ENCODE measurements at places on chromosomes 5 and 9. TPM values are rescaled to one million over a fixed set of nuclear protein-coding genes. Genes with fewer than 3 reads are reported as not detected.

The C5orf52 gene
- total RNA-seq, result not detected

The FGF1 gene
- not detected for total RNA-seq

The PCAT7 gene
- 0.16 TPM for total RNA-seq

The CYSRT1 gene
- total RNA-seq, result 0.21 TPM

The SHROOM1 gene
- total RNA-seq, result 1.1 TPM

The MOB3B gene
- not detected for total RNA-seq

The TOR2A gene
- total RNA-seq, result 10.5 TPM

The QRFP gene
- total RNA-seq, result not detected

The CDC42SE2 gene
- 22.1 TPM for total RNA-seq

The SLC9A3 gene
- 2.9 TPM for total RNA-seq

The HRH2 gene
- total RNA-seq, result 0.55 TPM

The ZNF454 gene
- not detected for total RNA-seq

The ARL15 gene
- total RNA-seq, result 14.9 TPM

The PRR16 gene
- 1.5 TPM for total RNA-seq

The HACD4 gene
- total RNA-seq, result 1.1 TPM

The ITK gene
- 20.6 TPM for total RNA-seq

The PTGR1 gene
- total RNA-seq, result 29.2 TPM

The DEPDC1B gene
- total RNA-seq, result 21.5 TPM

The SERF1A gene
- total RNA-seq, result 10.0 TPM

The PPP3R2 gene
- total RNA-seq, result not detected

The IFNA13 gene
- not detected for total RNA-seq

The SPATA31C1 gene
- not detected for total RNA-seq

The PCDHGA10 gene
- total RNA-seq, result 0.21 TPM

The LURAP1L gene
- 3.4 TPM for total RNA-seq

The ENDOG gene
- total RNA-seq, result 24.6 TPM

The LTC4S gene
- not detected for total RNA-seq

The GADD45G gene
- total RNA-seq, result not detected

The STXBP1 gene
- total RNA-seq, result 41.3 TPM

The ESM1 gene
- total RNA-seq, result not detected

The PDGFRB gene
- 0.32 TPM for total RNA-seq

The LHX3 gene
- not detected for total RNA-seq

The SLC44A1 gene
- 140 TPM for total RNA-seq

The MEF2C gene
- 34.2 TPM for total RNA-seq

The DBH gene
- not detected for total RNA-seq

The RASEF gene
- 1.8 TPM for total RNA-seq

The REEP2 gene
- total RNA-seq, result 0.32 TPM

The SLC22A4 gene
- 0.66 TPM for total RNA-seq

The MYO10 gene
- 191 TPM for total RNA-seq

The ADAMTS16 gene
- total RNA-seq, result not detected

The NEUROG1 gene
- not detected for total RNA-seq

The PCA3 gene
- total RNA-seq, result 0.13 TPM

The PCDHB15 gene
- total RNA-seq, result 1.6 TPM

The MYOZ3 gene
- not detected for total RNA-seq
